Amniotic epithelial cell (primary cell): ENCODE measurements at places on chromosomes 2 and 18.

DNA sequence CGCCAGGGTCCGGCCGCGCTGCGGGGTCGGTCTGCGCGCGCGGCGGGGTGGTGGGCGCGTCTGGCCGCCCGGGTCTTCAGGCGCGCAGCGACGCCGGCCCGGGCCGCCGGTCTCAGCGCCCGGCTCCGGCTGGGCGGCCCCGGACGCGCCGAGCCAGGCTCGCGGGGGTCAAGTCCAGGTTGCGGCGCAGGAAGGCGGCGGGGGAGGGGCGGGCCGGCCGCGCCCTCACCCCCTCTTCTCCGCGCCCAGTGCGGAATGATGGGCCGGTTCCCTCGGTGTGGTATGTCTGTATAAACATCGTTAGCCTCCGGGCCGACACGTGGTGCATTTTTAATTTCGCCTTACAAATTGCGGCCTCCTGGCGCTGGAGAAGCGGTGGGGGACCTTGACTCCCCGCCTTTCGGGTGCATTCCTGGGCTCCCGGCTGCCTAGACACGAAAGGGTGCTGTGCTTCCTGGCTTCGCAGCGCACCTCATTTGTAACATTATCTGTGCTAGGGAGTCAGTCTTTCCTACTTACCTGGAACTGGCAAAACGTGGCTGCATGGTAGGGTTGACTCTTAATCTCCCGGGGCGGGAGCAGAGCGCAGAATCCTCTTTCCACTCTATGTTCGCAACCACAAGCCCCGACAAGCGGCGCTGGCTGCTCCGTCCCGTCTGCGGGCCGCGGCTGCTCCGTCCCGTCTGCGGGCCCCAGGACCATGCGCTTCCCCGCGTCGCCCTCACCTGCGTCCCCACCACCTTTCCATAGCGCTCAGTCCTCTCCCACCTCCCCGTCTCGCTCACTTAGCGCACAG, 69.0 kb downstream of the CTAGE1 start:
- DNase-seq = peak; percentile 97

DNA sequence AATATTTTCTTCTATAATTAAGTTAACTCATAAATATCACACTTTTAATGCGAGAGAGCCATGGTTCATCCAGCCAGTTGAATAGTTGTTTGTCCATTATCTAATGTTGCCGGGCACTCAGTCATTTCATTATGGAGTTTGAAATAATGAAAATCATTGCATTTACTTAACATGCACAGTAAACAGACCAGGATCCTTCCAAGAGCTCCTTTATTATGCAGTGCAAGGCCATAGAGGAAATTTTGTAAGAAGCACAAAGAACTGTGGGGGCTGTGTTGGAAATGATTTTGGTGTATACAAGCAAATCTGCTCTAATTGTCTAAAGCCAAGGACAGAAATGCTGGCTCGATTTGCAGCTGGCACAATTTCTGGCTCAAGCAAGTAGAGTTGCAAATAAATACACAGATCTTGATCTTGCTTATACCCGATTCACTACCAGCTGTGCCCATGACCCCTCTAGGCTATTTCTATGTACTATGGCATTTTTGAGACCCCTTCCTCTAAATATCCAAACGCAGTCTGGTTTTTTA, 400.3 kb upstream of the HNRNPA3 start:
- DNase-seq = no peak

DNA sequence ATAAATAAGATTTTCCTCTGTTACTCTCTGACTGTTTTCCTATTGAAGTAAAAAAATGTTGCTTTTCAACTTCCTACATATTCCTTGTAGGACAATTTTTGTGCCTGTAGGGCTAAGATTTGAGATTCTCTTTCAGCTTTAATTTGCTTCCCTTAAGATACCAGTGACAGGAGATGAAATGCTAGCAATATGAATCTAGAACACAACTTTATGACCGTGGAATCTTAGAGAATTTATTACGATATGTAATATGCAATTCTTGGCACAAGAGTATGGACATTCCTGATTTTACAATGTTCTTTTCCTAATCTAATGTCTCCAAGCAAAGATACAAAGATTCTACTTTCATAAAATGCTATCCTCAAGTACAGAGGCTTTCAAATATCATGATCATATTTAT, 180.9 kb downstream of the KCNE4 start:
- DNase-seq = no peak

DNA sequence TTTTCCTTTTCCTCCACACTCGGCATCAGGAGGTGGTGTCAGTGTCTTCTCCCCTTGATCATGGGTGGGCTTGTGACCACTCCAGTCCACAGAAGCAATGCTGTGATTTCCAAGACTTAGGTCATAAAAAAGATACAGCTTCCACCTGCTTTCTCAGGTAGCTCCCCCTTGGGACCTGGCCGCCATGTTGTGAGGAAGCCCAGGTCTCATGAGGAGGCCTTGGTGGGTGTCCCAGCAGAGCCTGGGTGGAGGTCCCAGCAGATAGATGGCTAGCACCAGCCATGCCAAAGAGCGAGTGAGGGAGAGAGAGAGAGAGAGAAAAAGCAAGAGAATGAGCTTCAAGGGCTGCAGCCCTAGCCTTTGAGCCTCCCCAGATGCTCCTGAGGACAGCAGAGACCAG, 16.0 kb downstream of the SLC66A2 start:
- DNase-seq = no peak

DNA sequence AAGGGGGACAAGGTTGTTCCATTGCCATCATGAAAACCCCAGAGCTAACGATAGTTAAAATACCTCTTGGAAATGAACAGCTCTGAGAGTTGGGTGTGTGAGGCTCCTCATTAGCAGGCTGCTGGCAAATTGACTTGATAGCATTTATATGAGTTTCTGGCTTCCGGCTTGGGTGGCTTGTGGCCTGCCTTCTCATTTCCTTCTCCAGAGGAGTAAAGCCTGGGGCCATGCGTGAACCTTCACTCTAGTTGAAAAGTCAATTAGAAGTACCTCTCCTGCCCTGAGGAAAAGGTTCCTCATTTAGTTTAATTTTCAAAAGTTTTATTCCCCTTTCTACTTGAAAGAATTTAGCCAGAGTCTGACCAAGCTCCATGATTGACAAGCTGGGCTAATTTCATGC, 67.1 kb downstream of the MGAT5 start:
- DNase-seq = no peak
